Thymus (tissue), 14 donors: ENCODE measurements at places on chromosomes 3 and 15. TPM values are rescaled to one million over a fixed set of nuclear protein-coding genes. Genes with fewer than 3 reads are reported as not detected.

Gene SNURF
- 8.9 TPM for polyA plus RNA-seq

Gene ACP3
- 2.5 TPM for polyA plus RNA-seq

Gene GRIP2
- 0.37 TPM for polyA plus RNA-seq

Gene SLC6A20
- 2.4 TPM for polyA plus RNA-seq

Gene OXTR
- 1.3 TPM for polyA plus RNA-seq

GRCh38 chr3:12969486-12969885, 103.7 kb downstream of the IQSEC1 start:
- DNase-seq: no peak
- no peak overlapping the region for H3K4me3 ChIP-seq
- H3K27me3 ChIP-seq: no peaks in the 10 kb centered on the region
- no peak overlapping the region for H3K27ac ChIP-seq
